Omental fat pad (tissue), 4 donors: ENCODE measurements at places on chromosomes 13 and 19. TPM values are rescaled to one million over a fixed set of nuclear protein-coding genes. Genes with fewer than 3 reads are reported as not detected.

DNA sequence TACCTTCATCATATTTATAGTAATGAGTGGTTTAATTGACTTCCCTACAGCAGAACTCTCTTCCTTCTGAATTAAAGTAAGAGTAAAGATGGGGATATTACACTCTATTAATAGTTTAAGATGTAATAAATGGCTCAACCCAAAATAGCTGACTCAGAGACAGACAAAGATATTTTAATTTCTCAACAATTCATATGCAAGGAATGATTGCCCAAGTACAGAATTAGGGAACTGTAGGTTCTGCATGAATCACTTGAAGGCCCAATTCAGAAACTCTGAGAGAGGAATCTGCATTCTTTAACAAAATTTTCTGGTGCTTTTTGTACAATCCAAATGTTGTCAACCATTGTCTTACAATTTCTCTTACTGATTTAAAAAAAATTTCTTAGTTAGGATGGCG, 42.9 kb upstream of the PCDH9 start:
- DNase-seq = no peak

GRCh38 chr19:35285095-35285449, 2.7 kb downstream of the HAMP start:
- DNase-seq = no peak

DNA sequence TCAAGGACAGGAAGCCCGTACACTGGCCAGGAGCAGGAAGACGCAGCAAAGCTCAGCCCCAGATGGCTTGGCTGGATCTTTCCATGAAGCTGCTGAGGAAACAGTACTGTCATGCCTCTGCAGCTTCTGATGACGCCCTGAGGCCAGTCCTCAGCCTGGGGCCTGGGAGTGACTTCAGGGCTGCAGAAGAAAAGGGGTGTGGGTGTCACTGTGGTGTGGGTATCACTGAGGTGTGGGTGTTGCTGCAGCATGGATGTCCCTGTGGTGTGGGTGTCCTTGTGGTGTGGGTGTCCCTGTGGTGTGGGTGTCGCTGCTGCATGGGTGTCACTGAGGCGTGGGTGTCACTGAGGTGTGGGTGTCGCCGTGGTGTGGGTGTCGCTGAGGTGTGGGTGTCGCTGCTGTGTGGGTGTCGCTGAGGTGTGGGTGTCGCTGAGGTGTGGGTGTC, 12.0 kb upstream of the GAS6 start:
- DNase-seq = no peak

DNA sequence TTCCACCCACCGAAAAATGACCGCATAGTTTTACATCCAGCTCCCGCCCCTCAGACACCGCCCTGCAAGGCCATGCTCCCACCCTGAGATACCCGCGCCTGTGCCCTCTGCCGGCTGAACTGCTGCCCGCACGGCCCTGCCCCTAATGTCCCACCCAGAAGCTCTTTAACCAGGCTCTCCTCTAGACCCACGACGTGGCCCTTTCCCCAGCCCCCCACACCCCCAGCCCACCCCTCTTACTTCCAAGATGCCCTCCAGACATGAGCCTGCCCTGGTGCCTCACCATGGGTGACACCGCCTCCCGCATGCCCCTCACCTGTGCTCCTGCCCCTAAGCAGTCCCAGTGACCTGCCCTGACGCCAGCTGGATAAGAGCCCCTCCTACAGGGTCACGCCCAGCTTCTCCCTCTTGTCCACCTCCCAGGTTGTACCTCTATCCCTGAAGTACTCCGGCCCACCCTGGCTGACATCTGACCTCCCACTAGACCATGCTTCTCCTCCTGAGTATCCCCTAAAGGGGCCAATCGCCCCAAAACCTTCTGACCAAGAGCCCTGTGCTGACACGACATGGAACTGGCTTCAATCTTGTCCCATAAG, 51.2 kb downstream of the COLGALT1 start:
- no peak for DNase-seq

DNA sequence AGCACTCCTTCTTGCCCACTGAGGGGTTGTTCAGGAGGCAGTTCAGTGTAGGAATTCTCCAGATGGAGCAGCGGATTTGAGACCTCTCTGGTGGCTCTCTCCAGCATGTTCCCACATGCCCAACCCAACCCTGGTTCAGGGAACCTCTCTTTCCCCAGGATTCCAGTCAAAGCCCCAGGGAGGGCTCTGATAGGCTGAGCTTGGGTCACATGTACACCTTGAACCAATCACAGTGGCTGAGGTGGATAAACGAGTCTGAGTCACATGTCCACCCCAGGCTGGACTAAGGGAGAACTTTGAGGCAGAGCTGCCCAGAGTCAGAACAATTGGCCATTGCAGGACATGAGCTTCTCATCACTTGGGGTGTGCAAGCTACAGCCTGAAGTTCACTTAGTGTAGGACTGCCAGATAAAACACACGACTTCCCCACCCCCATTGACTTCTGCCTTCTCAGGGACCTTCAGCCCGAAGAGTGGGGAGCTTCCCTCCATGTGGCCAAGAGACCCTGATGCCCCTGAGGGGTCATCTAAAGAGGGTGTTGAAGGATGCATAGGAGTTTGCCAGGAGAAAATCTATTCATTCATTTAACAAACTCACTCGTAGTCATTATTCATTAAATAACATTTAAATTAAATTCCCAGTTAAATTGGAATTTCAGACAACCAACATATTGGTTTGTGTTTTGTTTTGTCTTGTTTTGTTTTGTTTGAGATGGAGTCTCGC, 4.0 kb upstream of the MAST3 start:
- no peak for DNase-seq

GRCh38 chr19:8209462-8210378, 550 bp downstream of the CERS4 start:
- DNase-seq = no peak

DNA sequence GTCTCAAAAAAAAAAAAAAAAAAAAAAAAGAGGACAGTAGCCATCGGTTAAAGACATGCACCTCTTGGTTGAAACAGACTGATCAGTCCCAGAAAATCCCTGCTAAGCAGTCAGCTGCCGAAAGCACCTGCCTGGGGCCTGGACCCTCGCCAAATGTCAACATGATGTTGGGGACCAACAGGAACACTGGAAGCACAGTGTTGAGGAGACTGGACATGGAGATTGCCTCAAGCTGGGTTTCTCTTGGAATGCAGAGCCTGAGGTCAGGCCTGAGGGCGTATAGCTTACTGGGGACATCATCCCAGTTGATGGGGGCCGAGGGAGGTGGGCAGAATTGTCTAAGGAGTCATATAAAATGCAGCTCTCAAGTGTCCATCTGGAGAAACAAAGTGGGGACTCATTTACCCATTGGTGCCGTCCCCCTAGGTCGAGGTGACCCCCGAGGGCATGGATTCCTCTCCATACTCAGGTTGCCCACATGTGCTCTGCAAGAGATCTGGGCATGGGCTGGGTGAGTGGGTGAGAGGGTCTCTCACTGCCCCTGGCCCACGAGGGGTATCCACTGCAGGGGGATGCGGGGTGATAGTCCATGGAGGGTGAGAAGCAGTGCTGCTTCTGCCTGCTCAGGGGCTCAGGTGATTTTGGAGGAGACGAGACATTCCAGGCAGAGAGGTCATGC, 164.5 kb downstream of the URI1 start:
- DNase-seq = no peak

GRCh38 chr13:47726394-47726793, 274.7 kb downstream of the SUCLA2 start:
- DNase-seq = no peak

- DNase-seq = no peak
Measured at GRCh38 chr13:37379841-37380240, 218.7 kb downstream of the POSTN start.

- no peak for DNase-seq
Measured at GRCh38 chr19:6393983-6394412, 1.0 kb upstream of the GTF2F1 start.

DNA sequence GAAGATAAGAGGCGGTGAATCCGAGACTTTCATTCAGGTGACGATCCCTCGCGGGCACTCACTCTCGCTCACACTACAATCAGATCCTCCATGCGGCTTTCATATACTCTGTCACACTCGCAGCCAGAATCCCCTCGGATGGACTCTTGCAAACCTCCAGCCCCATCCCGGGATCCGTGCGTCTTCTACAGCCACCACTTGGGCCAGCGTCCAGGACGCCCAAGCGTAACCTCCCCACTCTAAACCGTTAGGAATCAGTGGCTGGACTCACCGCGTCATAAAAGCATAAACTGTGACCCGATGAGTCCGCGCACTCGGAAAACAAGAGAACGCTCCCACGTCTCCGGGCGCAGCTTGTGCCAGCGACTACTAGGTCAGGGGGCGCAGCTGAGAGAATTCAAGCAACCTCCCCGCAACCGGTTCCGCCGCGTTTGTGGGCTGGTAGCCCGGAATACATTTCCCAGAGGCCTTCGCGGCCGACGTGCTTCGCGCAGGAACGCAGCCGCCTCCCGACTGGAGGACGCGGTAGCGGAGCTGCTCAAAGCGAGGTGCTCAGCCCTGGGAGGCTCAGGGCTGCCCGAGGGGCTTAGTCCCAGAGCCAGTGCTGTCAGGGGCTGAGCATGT, 27.6 kb downstream of the ZNF607 start:
- DNase-seq = peak; percentile 58

- no peak for DNase-seq
Measured at GRCh38 chr13:40611004-40611403, 55.4 kb downstream of the FOXO1 start.

- DNase-seq = no peak
Measured at GRCh38 chr13:33722216-33722915, 95.6 kb upstream of the RFC3 start.

DNA sequence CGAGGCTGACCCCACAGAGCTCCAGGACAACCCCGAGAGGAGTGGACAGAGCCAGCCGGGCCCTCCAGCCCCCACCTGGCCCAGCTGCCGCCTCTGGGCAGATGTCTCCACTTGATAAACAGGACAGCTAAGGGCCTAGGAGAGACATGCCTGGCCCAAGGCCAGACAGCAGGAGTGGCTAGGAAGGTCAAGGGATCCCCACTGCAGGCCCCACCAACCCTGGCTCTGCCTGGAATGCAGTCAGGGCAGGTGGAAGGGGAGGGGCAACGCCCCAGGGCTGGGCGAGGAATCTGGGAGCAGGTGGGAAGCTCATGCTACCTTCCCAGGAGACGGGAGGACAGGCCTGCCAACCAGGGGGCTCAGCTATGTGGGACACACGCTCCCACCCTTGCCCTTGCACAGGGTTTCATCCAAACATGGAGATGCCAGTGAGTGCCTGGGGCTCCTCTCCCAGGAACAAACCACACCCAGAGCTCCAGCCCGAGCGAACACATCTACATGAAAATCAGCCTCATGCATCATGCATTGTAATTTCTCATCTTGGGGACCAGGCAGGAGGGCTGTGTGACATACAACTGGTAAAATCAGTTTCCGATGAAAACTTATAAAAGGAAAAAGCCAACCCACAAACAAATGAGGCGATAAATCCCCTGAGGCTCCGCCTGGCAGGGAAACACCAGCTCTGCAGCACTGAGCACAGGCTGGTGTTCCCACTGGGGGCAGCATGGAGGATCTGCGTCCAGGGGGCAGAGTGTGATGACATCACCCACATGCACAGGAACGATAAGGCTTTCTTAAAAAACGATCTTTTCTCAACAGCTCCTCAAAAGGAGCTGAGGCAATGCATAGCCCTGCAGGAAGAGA, 25.0 kb downstream of the SH3GL1 start:
- no peak for DNase-seq

GRCh38 chr13:81171065-81171647, 830.2 kb upstream of the SPRY2 start:
- no peak for DNase-seq

DNA sequence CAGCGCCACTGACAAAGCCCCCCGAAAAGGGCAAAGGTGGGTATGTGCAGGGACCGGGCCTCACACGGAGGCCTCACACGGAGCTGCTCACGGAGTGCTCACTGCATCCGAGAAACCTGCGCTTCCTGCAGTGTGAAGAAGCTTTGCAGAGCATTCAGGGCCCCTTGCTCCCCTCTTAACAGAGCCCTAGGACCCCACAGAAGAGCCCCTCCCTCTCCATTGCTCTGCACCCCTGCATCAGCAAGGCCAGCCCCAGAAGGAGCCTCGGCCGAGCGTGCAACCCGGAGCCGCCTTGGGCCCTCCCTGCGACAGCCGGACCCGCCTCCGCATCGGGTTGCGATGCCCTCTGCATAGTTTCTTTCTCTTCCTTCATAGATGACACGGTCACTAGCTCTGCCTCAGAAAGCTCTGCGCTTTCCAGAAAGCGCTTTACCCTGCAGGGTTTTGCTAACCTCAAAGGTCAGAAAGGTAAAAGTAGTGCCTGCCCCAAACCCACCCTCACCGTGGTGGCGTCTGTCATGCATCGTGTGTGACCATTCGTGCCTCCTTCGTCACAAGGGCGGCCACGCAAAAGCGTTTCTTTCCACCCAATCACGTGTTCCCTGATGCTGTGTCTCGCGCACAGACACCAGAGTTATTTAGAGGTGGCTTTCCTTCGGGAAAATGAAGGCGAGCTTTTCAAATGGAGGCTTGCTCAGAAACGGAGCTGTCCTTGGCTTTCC, 15.7 kb upstream of the F7 start:
- DNase-seq = no peak

GRCh38 chr19:47609906-47610894, 1.3 kb downstream of the BICRA start:
- no peak for DNase-seq

DNA sequence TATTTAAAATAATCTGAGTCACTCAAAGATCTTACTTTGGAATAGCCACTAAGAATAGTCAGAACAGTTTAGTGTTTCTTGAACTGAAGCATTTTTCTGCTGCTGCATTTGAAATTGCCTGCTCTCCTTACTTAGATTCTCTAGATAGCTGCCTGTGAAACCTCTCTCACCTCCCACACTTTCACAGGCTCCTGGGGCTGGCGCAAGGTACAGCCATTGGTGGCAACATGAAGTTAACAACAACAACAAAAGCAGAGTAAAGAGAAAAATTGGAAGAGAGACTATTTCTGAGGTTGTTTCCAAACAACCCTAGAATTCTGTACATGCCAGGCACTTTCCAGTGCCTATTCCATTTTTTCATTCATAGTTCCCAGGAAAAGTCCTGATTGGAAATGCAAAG, 25.3 kb downstream of the SLITRK5 start:
- DNase-seq = no peak

- no peak for DNase-seq
Measured at GRCh38 chr13:45882626-45883025, 31.1 kb upstream of the SIAH3 start.

- no peak for DNase-seq
Measured at GRCh38 chr13:27919934-27920676, at the start of gene PDX1. Gene PDX1, plus strand, starts transcription at chr13:27920000. Its CDS starts 139 bp downstream, at chr13:27920139.

- DNase-seq = no peak
Measured at GRCh38 chr19:55240713-55241020, 12.1 kb upstream of the TMEM86B start.

The JAK3 gene
- 8.0 TPM for total RNA-seq

The PINLYP gene
- total RNA-seq = 18.4 TPM

The ZNF555 gene
- total RNA-seq = 3.9 TPM

The SBK2 gene
- total RNA-seq = not detected

The SLITRK6 gene
- not detected for total RNA-seq

The ZNF829 gene
- total RNA-seq = 3.0 TPM

The C1QTNF9B gene
- not detected for total RNA-seq
